Aorta (tissue), 5 donors: ENCODE measurements at places on chromosomes 3 and 15. TPM values are rescaled to one million over a fixed set of nuclear protein-coding genes. Genes with fewer than 3 reads are reported as not detected.

GRCh38 chr3:183636221-183637105 lies 1.0 kb downstream of the KLHL24 start:
- peak overlapping the region; percentile 94 for H3K4me3 ChIP-seq
- H3K27me3 ChIP-seq: no peaks in the 10 kb centered on the region
- peak; percentile 97 for DNase-seq
- H3K4me1 ChIP-seq: no peaks in the 10 kb centered on the region
- peak overlapping the region; percentile 66 for H3K27ac ChIP-seq

Gene RPUSD2
- 6.1 TPM for total RNA-seq

DNA sequence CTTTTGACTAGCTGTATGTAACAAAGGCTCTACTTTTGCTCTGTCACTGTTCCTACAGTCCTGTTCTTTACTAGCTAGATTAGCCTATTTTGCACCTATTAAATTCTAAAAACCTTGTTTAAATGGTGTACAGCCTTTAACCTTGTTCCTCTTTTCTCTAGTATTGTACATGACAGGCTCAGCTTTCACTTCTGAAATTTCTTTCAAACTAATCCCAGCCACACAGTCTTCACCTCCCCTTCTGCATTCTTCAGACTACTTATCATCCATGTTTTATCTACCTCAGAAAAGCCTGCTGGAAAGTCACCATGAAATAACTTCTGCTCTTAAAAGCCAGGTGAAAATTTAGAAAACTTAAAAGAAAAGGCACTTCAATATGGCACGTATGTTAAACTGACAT lies 122.4 kb downstream of the NECTIN3 start:
- H3K36me3 ChIP-seq: peaks cover 5% of the 10 kb centered on the region
- no peaks in the 10 kb centered on the region for H3K27me3 ChIP-seq
- DNase-seq: no peak

Gene CLDN18
- not detected for total RNA-seq

DNA sequence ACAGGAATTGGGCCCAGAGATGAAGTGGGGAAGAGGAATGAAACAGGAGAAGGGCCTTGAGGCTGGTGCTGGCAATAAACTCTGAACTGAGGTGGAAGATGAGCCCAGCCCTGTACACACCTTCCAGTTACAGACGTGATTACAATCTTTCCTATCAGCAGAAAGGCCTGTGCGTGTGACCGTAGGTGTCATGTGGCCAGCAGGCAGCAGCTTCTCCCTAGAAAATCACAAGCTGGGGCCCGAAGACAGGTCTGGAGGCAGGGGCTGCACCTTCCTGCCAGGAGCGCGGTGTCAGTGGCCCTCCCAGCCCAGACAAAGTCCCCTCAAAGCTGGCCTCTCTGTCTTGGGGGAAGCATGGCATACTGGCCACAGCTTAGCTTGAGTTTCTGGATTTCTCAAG lies 16.7 kb upstream of the PIGZ start:
- no peak overlapping the region for H3K27ac ChIP-seq
- H3K27me3 ChIP-seq: no peaks in the 10 kb centered on the region
- no peaks in the 10 kb centered on the region for H3K4me1 ChIP-seq
- peak; percentile 31 for DNase-seq
- H3K36me3 ChIP-seq: no peaks in the 10 kb centered on the region
- no peak overlapping the region for H3K4me3 ChIP-seq

- H3K4me1 ChIP-seq: no peaks in the 10 kb centered on the region
- H3K36me3 ChIP-seq: no peaks in the 10 kb centered on the region
- H3K4me3 ChIP-seq: no peak overlapping the region
These were observed 9.2 kb upstream of the MST1R start for GRCh38 chr3:49912881-49913281.

GRCh38 chr15:39301589-39301999 lies 279.3 kb upstream of the THBS1 start:
- no peak overlapping the region for H3K4me3 ChIP-seq

- no peak for DNase-seq
- H3K4me3 ChIP-seq: no peak overlapping the region
- H3K27me3 ChIP-seq: no peaks in the 10 kb centered on the region
- H3K36me3 ChIP-seq: no peaks in the 10 kb centered on the region
These were observed 204.1 kb downstream of the THRB start for GRCh38 chr3:24290596-24290995.

DNA sequence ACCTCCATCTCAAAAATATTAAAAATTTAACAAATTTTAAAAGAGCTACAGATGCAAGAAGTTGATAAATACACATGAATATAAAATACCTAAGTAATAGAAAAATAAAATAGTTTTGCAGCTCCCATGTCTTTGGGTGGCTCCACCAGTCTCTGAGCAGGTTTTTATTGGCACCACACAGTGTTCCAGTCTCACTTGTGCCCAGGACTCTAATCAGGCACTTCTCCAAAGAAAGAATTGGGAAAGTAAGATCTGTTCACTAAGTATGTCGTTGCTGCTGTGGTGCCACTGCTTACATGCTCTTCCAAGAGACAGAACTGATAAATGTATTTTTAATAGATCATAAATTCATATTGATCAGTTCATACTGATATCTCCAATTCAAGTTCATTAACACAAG lies 92.5 kb upstream of the ABI3BP start:
- no peak for DNase-seq
- no peaks in the 10 kb centered on the region for H3K36me3 ChIP-seq
- no peaks in the 10 kb centered on the region for H3K27me3 ChIP-seq
- no peaks in the 10 kb centered on the region for H3K4me1 ChIP-seq

DNA sequence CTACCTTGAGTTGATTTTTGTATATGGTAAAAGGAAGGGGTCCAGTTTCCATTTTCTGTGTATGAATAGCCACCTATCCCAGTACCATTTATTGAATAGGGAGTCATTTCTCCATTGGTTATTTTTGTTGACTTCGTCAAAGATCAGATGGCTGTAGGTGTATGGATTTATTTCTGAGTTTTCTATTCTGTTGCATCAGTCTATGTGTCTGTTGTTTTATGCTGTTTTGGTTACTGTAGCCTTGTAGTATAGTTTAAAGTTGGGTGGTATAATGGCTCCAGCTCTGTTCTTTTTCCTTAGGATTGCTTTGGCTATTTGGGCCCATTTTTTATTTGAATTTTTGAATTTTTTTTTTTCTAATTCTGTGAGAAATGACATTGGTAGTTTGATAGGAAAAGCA lies 125.5 kb upstream of the FGF7 start:
- H3K36me3 ChIP-seq: peaks cover 2% of the 10 kb centered on the region
- no peaks in the 10 kb centered on the region for H3K27me3 ChIP-seq
- H3K4me3 ChIP-seq: no peak overlapping the region
- H3K27ac ChIP-seq: no peak overlapping the region
- H3K4me1 ChIP-seq: peaks cover 2% of the 10 kb centered on the region

DNA sequence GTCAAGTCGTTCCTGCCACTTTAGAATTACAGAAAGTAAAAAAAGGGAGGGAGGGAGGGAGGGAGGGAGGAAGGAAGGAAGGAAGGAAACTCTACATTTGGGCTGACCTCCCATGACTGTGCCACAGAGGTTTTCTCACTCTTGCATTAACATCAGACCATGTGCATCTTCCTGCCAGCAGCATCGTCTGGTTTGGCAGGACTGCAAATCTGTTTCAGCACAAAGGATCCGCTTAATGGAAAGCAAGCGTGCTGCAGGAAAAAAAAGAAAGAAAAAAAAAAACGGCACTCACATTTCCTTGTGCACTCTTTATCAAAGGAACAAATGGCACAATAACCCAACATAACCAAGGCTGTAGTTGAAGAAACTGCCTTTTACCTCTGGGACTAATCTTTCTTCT lies 148.8 kb upstream of the HES1 start:
- DNase-seq: no peak
- H3K4me1 ChIP-seq: no peaks in the 10 kb centered on the region
- H3K36me3 ChIP-seq: no peaks in the 10 kb centered on the region
- H3K27me3 ChIP-seq: no peaks in the 10 kb centered on the region

DNA sequence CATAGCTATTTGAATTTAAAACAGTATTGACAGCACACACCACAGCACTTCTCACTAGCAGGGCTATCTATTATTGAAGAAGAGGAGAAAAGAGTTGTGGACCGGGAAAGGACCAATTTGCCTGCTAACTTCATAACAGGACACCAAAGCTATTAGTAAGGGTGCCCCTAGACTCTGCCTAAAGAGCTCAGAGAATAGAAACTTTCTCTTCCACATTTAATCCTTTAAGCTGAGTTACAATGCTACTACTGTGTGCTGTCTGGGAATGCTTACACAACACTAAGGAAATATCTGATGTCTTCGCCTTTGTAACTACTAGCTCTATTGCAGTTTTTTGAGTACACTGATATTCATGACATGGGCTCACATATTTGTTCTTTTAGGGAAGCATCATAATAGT lies 13.5 kb upstream of the AADAC start:
- no peaks in the 10 kb centered on the region for H3K27me3 ChIP-seq
- H3K36me3 ChIP-seq: no peaks in the 10 kb centered on the region
- H3K27ac ChIP-seq: no peak overlapping the region
- no peak for DNase-seq

GRCh38 chr15:33048255-33048654 lies 146.3 kb downstream of the FMN1 start:
- H3K27me3 ChIP-seq: no peaks in the 10 kb centered on the region
- no peak overlapping the region for H3K27ac ChIP-seq
- no peaks in the 10 kb centered on the region for H3K36me3 ChIP-seq
- no peak for DNase-seq
- no peak overlapping the region for H3K4me3 ChIP-seq

DNA sequence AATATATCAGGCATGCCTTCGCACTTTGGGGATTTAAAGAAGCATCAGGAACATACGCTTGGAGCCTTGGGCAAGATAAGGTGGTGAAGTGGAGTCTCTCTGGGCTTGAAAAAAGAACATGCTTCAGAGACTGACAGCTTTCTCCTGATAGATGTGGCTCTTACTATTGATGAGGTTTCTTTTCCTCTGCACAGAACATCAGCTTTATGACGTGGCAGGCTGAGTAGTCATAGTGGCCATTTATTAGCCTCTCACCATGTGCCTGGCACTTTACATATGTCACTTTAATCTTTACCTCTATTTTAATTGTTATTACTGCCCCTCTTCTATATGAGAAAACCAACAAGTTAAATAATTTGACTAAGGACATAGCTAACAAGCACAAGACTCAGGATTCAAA lies 19.0 kb upstream of the LRRC58 start:
- no peaks in the 10 kb centered on the region for H3K4me1 ChIP-seq
- DNase-seq: no peak
- H3K36me3 ChIP-seq: no peaks in the 10 kb centered on the region
- no peak overlapping the region for H3K27ac ChIP-seq
- no peak overlapping the region for H3K4me3 ChIP-seq

DNA sequence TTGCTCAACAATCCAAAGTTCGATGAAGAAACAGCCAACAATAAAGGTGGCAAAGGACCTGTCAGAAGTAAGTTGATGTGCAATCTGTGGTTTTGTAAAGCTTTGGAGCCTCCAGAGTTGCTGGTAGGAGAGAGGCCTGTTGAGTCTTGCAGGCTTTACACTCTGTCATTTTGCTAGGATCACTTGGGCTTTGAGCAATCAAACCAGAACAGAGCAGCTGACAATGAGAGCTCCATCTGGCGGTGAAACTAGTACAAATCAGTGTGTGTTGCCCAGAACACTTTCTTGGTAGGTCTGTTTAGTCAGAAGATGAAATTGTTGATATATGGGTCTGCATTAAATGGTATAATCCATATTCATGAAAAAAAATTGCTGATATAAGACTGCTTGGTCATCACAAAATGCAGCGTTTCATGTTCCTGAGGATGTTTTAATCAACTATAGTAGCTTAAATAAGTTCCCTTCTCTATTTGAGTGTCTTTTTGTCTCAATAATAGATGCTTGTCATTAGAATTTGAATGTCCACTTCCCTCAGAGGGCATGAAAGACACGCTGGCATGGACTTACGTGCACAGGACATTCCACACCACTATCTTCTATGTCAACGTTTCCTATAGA lies 25.7 kb downstream of the TMOD2 start:
- H3K4me3 ChIP-seq: no peak overlapping the region
- no peak overlapping the region for H3K27ac ChIP-seq
- H3K27me3 ChIP-seq: no peaks in the 10 kb centered on the region
- DNase-seq: no peak
- H3K4me1 ChIP-seq: no peaks in the 10 kb centered on the region

Gene ERC2
- total RNA-seq: 0.55 TPM

- no peaks in the 10 kb centered on the region for H3K36me3 ChIP-seq
- no peak overlapping the region for H3K27ac ChIP-seq
- no peak overlapping the region for H3K4me3 ChIP-seq
- DNase-seq: no peak
These were observed 234.2 kb upstream of the MCTP2 start for GRCh38 chr15:93997071-93997658.

- no peak for DNase-seq
- H3K36me3 ChIP-seq: no peaks in the 10 kb centered on the region
These were observed 145.8 kb upstream of the NECTIN3 start for GRCh38 chr3:110925798-110926197.

Gene HMG20A
- 29.7 TPM for total RNA-seq

Gene SLC24A1
- 6.0 TPM for total RNA-seq

Gene EPB42
- total RNA-seq: 0.60 TPM

- H3K4me1 ChIP-seq: no peaks in the 10 kb centered on the region
- H3K27ac ChIP-seq: no peak overlapping the region
- no peak for DNase-seq
- no peak overlapping the region for H3K4me3 ChIP-seq
- H3K36me3 ChIP-seq: no peaks in the 10 kb centered on the region
- no peaks in the 10 kb centered on the region for H3K27me3 ChIP-seq
These were observed 1033.7 kb downstream of the ROBO1 start for GRCh38 chr3:78734048-78734637.

DNA sequence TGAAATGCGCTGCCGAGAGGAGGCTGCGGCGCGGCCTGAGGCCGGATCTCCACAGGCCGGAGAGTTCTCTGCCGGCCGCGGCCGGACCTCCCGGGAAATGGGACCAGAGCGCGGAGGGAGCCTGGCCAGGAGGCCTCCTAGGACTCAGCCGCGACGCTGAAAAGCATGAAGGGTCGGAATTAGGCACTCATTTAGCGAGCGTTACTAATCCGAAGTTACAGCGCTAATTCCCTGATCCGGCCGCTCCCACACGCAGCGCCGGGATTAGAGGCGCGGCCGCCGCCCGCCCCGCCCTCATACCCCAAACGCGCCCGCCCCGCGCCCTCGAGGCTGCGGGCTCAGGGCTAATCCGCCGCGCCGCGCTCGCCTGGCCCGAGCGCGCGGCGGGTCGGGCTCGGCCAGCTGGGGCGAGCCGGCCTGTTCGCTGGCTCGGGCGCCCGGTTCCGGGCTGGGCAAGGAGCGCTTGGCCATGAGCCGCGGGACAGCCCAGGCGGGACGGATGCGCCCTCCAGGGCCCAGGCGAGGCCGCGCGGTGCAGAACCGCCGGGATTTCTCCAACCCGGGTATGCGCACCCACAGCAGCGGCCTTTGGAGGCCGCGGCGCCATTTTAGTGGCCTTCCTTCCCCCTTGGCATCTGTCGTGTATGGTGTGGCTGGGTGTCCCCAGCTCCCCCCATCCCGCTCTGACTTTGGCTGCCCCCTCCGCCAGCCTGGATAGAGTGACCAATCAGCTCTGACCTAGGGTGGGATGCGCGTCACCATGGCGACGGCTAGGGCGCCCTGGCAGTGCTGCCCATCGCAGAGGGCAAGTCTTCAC lies 36.8 kb upstream of the POLG start:
- H3K36me3 ChIP-seq: no peaks in the 10 kb centered on the region
- no peaks in the 10 kb centered on the region for H3K27me3 ChIP-seq
- H3K27ac ChIP-seq: no peak overlapping the region
- no peaks in the 10 kb centered on the region for H3K4me1 ChIP-seq
- DNase-seq: peak; percentile 73

GRCh38 chr3:86937306-86937791 lies 53.6 kb downstream of the VGLL3 start:
- H3K4me3 ChIP-seq: no peak overlapping the region
- H3K27ac ChIP-seq: peak overlapping the region; percentile 83
- no peaks in the 10 kb centered on the region for H3K36me3 ChIP-seq
- DNase-seq: peak; percentile 64
- H3K4me1 ChIP-seq: no peaks in the 10 kb centered on the region
